ENCODE measurements at places on chromosomes 13 and 19.

GRCh38 chr13:44903574-44903985 lies 85.7 kb downstream of the NUFIP1 start:
- DNase-seq = no peak

DNA sequence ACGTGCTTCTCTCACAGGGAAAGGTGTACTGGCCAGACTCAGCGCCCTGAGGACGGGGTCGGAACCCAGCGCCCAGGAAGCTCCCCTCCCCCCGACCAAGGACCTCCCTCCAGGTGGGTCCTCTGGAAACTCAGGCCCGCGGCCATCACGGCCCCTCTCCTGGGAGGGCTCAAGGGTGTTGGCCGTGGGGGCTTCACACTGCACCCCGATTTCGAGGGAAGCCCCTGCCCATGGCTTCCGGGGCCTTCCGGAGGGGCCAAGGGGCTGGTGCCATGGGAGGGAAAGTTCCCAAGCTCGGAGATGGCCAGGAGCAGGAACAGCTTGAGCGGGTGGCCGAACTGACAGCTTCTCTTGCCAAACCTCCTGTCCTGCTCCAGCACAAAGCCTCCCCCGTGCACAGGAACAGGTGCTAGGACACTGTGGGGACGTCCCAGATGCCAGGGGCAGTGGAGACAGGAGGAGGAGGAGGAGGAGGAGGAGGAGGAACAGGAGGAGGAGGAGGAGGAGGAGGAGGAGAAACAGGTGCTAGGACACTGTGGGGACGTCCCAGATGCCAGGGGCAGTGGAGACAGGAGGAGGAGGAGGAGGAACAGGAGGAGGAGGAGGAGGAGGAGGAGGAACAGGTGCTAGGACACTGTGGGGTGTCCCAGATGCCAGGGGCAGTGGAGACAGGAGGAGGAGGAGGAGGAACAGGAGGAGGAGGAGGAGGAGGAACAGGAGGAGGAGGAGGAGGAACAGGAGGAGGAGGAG lies 10.0 kb downstream of the SBNO2 start:
- DNase-seq = no peak

DNA sequence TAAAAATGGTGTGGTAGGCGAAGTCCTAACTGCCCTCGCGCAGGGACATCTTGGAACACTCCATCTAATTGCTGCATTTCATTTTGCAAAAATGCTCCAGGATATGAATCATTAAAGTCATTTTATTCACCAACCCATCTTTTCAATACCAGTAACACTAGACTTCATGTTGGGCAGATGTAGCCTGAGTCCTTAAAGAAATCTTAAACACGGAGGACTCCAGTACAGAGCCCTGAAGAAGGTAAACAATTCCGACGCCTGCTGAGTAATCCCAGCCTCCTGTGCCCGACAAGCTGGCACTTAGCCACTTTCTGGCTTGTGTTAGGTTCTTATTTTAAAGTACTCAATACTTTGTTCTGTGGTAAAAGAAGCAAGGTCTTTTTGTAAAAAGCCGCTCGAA lies 58.0 kb upstream of the IRS2 start:
- DNase-seq = no peak

GRCh38 chr19:7113233-7113632 lies 43.7 kb downstream of the ZNF557 start:
- DNase-seq = no peak

DNA sequence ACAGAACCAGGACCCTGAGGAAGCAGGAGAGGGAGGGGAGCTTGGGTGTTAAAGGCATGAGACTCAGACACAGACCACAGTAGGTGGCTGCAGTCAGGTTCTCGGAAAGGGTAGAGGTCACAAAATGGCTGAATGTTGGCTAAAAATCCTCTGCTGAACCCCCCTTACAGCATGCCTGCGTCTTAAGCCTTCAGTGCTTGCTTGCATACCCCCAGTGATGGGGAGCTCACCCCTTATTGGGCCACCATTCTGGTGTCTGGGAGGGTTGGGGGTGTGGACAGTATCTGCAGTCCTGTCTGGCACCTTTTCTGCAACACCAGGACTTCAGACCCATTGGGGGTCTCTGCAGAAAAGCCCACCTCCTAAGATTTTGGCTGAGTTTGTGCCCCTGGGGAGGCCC lies 14.2 kb upstream of the B3GNT3 start:
- no peak for DNase-seq

GRCh38 chr13:46354156-46355087 lies 32.6 kb downstream of the RUBCNL start:
- peak; percentile 76 for DNase-seq

GRCh38 chr19:11138601-11139300 lies 16.8 kb downstream of the SPC24 start:
- DNase-seq = peak; percentile 75

- DNase-seq = no peak
These were observed 9.8 kb upstream of the DACT3 start for GRCh38 chr19:46670813-46671212.

- DNase-seq = no peak
These were observed 26.8 kb upstream of the MTIF3 start for GRCh38 chr13:27476943-27477703.
